ENCODE measurements at places on chromosomes 7 and 10.

DNA sequence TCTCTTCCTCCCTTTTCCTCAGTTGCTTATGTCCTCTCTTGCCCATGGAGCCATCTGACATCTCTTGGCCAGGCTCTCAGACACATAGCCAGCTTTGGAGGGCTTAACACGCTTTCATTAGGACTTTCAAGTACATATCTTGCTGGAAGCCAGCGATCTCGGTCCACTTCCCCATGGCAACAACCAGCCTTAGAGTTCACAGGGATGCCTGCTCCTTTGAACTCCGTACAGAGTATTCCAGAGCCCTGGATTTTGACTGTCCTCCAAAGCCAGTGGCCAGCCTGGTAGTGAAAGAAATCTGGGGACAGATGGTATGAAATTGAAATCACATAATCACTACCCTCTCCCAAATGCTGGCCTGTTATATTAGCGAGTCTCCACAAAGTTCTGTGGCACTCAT, 370.5 kb upstream of the NPVF start:
- no peak for DNase-seq

GRCh38 chr7:77537778-77538280, 734 bp downstream of the PTPN12 start:
- no peak for DNase-seq

DNA sequence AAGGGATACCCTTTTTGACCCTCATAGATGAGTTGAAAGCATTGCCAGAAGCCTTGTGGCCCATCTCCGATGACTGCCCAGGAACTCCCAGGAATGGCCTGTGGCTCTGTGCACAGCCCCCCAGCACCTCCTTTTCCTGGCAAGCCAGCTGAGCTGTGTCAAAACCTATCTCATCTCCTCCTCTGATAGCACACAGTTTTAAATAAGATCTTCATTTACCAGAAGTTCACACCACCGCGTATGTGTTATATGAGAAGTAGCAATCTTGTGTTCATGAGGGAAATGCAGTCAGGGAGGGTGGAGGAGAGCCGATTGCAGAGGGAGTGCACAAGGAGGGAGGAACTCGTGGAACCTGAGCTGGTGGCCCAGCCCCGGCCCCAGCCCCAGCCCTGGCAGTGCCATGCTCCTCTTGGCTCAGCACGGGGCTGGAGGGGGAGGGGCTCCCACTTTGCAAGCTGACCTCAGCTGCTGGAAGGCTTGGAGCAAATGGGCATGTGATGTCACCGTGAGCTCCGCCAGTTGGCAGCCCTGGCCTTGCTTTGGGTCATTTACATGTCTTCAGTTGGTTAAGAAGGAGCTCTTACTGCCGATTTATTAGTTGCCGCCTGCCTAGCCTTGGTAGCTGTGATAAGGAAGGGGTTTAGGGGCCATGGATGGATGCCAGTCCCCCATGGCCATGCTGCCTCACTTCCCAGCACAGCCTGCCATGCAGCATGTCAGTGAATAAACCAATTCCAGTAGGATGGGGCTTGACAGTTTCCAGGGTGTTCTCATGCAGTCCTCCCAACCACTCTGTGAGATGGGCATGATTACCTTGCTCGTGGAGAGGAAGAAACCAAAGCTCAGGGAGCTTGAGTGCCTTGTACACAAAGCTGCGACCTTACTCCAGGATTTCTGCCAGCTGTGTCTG, 20.0 kb downstream of the UNC5B start:
- no peak for DNase-seq

DNA sequence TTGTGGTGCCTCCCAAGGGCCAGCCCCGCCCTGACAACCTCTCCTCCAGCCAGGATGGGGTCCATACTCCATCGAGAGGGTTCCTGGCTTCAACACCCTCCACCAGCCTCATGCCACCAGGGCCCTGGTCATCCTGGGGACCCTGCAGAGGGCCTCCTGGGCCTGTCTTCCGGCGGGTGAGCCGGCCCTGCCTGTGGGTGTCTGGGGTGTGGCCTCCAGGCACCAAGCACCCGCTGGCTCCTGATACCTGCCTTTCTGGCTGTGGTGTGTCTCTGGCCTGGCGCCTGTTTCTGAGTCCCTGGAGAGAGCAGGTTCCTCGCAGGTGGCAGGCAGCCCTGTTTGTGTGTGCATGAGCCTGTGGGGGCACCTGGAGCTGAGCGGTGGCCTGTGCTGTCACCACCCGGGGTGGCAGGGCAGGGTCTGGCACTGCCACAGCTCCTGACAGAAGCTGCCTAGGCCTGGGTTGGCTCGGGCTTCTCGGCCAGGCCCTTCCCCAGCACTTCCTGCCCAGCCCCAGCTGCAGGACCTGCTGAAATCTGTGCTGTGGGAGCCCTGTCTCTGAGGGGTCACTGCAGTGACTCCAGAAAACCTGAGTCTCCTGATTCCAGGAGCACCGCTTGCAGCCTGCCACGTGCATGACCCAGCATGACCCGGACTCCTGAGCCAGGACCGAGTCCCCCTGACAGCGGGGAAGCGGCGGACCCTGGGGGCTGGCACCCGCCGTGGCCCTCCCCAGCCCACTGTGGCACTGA, 18.4 kb downstream of the ADAM8 start:
- DNase-seq, result no peak

DNA sequence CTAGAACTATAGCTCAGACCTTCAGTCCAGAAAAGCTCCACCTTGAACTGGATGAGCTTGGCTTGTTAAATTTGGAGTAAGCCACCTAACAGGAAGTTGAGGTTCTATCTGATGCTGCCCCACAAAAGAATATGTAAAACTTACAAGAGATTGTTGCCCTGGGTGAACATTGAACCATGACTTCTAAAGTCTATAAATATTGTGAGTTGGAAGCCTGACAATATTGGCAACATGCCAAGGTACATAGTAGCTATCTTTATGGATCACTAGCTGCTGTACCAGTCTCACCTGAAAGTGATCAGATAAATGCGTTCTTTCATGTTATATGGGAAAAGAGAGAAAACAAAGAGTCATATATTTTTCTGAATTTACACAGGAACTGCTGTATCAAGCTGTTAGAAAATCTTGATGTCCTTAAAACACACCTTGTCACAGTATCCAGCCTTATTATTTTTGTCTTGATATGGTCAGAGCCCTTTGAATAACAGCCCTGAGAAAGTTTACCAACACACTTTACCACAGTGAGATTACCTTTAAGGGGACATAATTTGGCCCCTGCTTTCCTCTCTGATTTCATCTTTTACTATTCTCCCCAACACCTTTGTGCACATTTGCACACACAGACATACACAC, 92.0 kb downstream of the LSMEM1 start:
- DNase-seq, result no peak

DNA sequence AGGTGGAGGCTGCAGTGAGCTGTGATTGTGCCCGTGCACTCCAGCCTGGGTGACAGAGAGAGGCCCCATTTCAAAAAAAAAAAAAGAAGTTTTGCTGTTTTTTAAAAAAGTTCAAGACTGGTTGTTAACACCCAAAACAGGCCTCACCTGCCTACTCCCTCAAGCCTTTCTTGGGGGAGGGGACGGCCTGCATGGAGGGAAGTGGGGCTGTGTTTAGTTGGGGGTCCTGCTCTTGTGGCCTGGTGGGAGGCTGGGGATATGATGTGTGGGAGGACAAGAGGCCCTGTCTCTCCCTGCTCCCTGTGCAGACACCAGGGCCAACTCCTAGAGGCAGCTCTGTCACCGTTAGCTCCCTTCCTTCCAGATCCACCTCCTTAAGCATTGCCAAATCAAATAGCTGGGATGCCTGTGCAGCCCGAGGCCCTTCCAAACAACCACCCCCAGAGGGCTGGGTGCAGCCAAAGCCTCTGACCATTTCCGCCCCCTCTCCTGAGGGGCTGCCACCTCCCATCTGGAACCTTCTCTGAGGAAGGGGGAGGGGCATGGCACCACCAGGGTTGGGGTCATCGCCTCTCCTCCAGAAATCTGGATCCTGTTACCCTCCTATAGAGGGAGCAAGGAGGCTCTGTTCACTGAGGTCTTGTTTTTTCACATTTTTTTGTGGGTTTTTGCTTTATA, 32.9 kb upstream of the ANKRD2 start:
- no peak for DNase-seq

GRCh38 chr10:30687698-30688213, 58.2 kb upstream of the LYZL2 start:
- DNase-seq, result peak; percentile 18

DNA sequence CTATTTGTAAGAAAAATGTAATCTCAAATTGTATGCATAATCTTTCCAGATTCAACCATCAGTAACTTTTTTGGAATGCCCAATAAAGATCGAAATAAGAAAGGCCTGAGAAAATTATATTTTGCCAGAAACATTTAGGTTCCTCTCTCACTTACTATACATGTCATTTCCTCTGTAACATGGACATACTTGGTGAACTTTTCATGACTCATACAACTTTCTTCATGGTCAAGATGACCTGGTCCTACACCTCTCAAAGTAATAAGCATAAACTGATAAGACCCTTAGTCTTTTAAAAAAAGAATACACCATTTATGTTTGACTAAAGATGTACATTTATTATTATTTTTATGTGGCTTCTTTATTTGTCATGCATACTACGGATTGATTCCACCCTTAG, 125.3 kb downstream of the REEP3 start:
- no peak for DNase-seq

Data from SK-N-MC (cell line).